NCI-H1092 treated with DMSO at 0.1 percent for 48 hours (cell line): ENCODE measurements at places on chromosomes 2 and 18.

GRCh38 chr18:64259871-64260270, 111.0 kb upstream of the LINC00305 start:
- no peak for DNase-seq

- no peak for DNase-seq
These were observed 6.8 kb downstream of the ITM2C start for GRCh38 chr2:230871361-230872150.

- no peak for DNase-seq
These were observed 175.2 kb upstream of the SALL3 start for GRCh38 chr18:78804206-78805030.

DNA sequence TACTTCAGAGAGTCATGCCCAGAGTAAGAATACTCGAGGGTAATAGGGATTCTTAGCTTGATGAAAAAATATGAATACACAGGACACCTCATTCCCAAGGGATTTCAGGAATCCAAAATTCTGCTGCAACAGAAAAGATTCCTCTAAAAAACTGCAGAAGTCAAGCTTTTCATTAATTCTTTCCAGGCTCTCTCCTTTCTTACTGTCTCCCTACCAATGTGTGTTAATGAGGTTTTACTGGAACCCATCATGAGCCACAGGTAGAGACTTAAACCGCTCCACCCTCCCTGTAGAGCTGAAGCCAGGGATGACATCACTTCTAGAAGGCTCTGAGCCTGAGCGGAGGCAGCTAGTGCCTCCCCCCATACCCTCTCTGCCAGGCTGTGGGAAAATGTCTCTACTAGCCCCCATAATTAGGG, 3.4 kb downstream of the SDC1 start:
- DNase-seq: no peak

DNA sequence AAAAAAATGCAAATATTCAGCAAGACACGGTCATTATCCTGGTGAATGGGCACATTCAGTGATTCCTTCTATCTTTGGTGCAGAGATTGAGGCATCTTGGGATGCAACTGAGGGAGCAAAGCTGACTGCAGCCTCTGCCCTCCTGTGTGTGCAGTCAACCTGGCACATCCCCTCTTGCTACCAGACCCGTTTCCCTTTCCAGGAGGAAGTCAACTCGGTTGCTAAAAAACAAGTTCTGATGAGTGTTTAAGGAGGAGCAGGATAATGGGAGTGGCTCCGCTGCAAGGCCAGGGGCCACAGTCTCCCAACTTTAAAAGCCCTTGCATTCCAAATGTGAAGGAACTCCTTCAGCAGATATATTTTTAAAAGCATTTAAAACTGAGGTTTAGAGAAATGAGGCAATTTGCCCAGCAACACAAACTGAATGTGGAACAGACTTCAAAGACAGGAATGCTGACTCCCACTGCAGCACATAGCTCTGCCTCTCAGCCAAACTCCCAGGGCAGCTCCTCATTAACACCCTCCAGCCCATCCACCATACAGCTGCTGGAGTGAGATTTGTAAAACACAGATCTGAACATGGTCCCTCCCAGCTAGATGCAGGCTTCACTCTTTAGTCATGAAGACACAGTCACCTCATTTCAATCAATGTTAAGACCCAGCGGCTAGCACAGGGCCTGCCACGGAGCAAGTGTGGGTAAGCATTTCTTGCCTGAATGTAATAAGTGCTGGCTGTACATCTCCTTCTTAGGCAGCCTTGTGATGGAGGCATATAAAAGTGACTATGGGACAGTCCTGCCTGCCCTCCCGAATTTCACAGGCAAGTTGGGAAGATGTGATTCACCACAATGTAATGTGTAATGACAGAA, 54.3 kb downstream of the VSNL1 start:
- DNase-seq: no peak

GRCh38 chr2:16832910-16833309, 167.3 kb upstream of the CYRIA start:
- DNase-seq: no peak

DNA sequence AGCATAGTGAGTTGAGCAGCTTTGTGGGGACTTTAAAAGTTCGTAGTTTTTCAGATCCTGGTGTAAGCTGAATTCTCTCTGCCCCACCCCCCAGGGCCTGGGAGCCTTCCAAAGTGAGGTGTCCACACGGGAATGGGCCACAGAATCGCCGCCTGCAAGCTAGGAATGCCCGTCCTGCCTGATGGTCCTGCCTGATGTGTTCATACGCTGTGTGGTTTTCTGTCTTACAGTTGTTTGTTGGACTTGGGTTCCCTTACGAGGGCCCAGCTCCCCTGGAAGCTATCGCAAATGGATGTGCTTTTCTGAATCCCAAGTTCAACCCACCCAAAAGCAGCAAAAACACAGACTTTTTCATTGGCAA, 158.7 kb downstream of the MGAT5 start:
- DNase-seq: no peak

- DNase-seq: no peak
These were observed 311.1 kb downstream of the TXNL1 start for GRCh38 chr18:56327191-56327885.

DNA sequence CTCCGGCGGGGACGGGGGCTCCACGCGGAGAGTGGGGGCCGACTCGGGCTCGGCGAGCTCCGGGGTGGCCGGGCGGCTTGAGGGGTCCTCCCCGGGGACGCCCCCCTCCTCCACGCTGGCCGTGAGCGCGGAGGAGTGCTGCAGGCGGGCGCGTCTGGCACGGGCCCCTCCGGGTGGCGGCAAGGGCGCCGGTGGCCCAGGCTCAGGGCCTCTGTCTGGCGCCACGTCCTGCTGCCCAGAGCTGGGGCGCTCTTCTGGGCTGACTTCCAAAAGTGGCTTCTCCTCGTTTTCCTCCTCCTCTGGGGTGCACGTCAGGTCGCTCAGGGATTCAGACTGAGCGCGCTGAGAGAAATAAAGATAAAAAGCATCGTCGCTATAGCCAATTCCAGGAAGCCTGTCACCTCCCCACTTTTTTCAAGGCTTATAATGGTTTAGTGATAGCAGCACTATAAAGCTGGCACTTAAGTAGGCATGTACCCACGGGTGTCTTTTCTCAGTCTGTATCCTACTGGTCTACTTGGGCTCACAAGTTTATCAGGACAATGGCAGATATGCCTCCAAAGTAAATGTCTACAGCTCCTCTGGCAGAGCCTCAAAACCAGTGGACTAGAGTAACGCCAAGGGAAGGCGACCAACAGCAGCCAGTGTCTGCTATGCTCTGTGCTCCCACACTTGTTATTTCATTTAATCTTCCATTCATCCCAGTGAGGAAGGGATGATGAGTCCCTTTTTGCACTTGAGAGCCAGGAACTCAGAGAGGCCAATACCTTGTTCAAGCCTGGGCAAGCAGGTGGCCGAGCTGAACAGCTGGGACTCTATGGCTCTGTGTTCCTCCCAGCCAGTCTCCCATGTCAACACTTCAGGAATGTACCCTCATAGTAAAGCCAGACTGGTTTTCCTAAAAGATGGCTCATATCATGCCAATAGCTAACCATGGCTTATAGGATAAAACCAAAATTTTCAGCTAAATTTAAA, 92.6 kb upstream of the MGAT4A start:
- DNase-seq: no peak

DNA sequence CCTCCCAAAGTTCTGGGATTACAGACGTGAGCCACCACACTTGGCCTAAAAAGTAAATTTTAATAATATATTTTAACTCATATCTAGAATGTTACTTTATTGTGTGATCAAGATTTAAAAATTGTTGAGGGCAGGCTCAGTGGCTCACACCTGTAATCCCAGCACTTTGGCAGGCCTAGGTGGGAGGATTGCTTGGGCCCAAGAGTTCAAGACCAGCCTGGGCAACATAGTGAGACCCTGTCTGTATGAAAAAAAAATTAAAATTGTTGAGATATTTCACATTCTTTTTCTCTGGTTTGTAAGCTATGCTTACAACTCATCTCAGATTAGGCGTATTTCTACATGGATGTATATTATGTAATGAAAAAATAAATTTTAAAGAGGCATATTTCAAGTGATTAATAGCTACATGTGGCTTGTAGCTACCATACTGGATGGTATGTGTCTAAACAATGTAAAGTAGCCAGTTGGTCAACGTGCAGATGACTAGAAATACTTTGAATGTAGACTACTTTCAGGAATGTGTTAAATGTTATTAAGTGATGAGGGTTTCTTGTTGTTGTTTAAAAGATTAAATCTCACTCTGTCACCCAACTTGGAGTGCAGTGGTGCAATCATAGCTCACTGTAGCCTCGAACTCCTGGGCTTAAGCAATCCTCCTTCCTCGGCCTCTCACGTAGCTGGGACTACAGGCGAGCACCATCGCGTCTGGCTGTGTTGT, 5.9 kb downstream of the RAB10 start:
- no peak for DNase-seq

- DNase-seq: peak; percentile 20
These were observed at the start of gene SLC19A3 for GRCh38 chr2:227717687-227718567. SLC19A3 (minus strand) TSS chr2:227718028; CDS start chr2:227702318, 15,710 bp downstream.

DNA sequence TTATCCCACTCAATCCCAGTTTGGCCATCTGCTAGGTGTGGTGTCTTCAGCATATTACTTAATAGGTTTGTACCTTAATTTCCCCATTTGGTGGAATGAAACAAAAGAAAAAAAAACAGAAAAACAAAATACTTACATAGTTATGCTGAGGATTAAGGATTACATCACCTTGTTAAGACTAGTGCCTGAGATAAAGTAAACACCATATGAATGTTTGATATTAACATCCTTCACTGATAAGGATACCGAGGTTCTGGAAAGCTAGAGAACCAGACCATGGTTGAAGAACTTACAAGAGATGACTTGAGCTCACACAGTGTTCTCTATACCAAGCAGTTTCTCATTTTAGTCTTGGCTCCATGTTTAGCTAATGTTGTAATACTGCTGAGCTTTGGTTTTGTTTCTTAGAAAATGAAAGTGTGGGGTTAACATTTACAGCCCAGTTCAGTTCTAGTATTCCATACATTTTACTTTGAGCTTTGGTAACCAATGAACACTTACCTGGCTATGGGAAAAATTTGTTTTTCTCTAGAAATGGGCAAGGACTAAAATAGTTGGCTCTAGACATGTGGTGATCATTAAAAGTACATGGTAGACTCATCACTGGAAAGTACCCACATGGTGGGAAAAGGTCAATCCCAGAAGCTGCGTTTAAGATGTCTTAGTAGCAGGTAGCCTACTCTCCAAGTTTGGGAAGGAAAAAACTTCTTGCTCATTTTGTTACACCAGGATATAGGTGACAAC, 5.8 kb upstream of the GPD2 start:
- DNase-seq: no peak

GRCh38 chr18:63207143-63207790, 112.3 kb downstream of the BCL2 start:
- DNase-seq: peak; percentile 97

DNA sequence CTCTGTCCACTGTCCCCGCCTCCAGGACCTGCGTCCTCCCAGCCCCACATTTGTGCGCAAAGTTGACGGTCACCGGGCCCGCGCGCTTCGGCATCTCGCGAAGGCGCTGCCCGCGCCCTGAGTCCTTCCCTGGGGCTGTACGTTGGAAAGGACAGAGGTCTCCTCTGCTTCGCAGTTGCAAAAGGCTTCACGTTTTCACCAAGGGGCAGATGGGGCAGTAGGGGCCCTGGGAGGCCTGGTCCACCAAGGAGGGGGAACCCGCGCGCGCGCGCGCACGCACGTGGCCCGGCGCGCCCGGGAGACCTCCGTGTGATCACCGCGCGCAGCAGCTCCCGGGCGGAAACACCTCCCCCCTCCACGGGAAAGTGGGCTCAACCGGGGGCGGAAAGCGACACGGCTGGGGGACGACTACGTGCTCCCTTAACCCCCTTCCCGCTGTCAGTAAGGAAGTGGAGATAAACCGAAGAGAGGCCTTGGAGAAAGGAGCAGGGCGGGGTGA, 21.9 kb downstream of the TEX44 start:
- DNase-seq: no peak

DNA sequence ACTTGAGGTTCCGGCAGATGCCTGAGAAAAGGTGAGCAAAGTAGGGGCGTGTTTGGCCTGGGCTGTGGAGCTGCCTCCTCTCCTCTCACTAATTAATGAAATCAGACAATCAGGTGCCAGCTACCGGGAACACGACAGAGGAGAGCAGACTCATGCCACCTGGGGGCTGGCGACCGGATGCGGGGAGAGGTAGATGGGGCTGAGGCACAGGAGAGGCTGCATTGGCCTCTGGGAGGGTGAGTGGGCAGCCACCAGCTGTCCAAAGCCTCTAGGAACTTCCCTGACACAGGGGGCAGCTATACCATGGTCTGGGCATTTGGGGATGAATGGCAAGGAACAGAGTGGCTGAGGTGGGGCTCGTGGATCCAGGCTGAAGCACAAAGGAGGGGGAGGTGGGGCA, 25.0 kb downstream of the FBXO41 start:
- DNase-seq: no peak

DNA sequence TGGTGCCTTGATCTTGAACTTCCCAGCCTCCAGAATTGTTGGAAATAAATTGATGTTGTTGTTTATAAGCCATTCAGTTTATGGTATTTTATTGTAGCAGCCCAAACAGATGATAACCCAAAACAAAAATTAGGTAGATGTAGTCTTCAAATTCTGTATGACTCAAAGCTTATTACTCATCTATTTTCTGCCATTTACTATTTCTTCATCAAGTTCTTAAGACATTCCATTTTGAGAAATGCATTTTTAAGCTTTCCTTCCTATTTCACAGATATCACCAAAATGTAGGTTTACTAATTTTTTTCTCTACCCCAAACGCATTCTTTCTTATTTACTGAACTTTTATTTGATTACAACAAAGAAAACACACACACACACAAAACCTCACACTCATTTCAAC, 148.2 kb downstream of the RND3 start:
- DNase-seq: no peak

DNA sequence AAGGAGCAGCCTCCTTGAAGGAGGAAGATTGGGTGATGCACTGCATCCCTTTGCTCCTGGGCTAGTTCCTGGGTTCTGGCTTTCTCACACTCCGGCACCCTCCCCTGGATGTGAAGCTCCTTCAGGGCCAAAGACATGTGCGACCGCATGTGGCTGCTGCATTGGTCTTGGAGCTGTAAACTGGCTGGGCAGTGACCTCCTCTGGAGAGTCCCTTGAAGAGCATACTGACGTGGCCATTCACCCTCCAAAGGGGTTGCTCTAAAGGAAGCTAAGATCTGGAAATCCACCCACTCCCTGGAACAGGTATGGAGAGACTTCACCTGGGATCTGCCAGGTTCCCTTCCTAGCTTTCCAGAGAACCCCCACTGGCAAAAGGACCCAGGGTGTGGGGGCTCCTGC, 62.1 kb downstream of the TMEM17 start:
- no peak for DNase-seq

GRCh38 chr2:1618974-1619373, 125.3 kb downstream of the PXDN start:
- DNase-seq: no peak

GRCh38 chr2:142422769-142423168, 292.0 kb upstream of the LRP1B start:
- DNase-seq: no peak
